ENCODE measurements at places on chromosomes 2 and 18. TPM values are rescaled to one million over a fixed set of nuclear protein-coding genes. Genes with fewer than 3 reads are reported as not detected.

- H3K27me3 ChIP-seq = no peaks in the 10 kb centered on the region
- no peaks in the 10 kb centered on the region for H3K36me3 ChIP-seq
- H3K4me3 ChIP-seq = no peak overlapping the region
- H3K27ac ChIP-seq = no peak overlapping the region
- no peaks in the 10 kb centered on the region for H3K4me1 ChIP-seq
Observed at GRCh38 chr2:82215212-82215611, 1910.7 kb upstream of the LRRTM1 start.

KCNIP3 gene
- total RNA-seq = 3.1 TPM

SLC35F6 gene
- 48.4 TPM for total RNA-seq

ZNF512 gene
- 29.5 TPM for total RNA-seq

CNTNAP5 gene
- total RNA-seq = not detected

DNA sequence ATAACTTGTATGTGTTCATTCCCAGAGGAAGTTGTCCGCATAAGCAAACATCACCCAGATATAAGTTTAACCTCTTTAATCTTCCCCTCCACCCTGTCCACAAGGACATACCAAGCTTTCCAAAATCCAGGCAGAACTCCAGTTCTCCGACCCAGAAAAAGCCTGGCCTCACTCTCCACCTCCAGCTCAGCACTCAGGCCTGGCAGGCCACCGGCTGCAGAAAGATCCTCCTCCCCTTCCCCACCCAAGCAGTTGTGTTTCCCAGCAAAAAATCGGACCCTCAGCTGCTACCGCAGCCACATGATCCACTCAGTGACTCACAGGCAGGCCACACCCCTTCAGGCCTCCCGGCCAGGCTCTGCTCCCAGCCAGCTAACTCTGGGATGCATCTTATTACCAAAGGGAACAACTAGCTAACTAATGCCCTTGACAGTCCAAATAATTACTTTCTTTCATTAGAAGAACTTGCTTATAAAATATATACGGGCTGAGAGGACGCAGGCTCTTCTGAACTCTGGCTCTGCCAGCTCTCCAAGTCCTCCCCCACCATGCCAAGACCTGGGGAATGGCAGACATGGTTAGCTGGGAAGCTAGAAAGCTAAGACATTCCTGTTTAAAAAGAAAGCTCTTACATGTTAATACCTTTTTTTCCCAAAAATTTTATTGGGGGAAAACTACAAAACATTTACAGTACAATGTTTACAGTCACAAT is 4.5 kb downstream of the ZFP36L2 start:
- peak; percentile 94 for DNase-seq
- H3K4me1 ChIP-seq = peaks cover 61% of the 10 kb centered on the region
- no peaks in the 10 kb centered on the region for H3K27me3 ChIP-seq
- peak overlapping the region; percentile 79 for H3K4me3 ChIP-seq

- no peaks in the 10 kb centered on the region for H3K4me1 ChIP-seq
- H3K27ac ChIP-seq = no peak overlapping the region
- H3K36me3 ChIP-seq = no peaks in the 10 kb centered on the region
Observed at GRCh38 chr2:60849187-60849586, 32.2 kb upstream of the REL start.

GRCh38 chr2:3210257-3210656 is 167.4 kb downstream of the EIPR1 start:
- no peak overlapping the region for H3K4me3 ChIP-seq
- H3K27me3 ChIP-seq = no peaks in the 10 kb centered on the region
- H3K36me3 ChIP-seq = peaks cover 2% of the 10 kb centered on the region
- no peak overlapping the region for H3K27ac ChIP-seq

NT5C1B gene
- not detected for total RNA-seq

- H3K36me3 ChIP-seq = peaks cover 11% of the 10 kb centered on the region
- no peak overlapping the region for H3K4me3 ChIP-seq
- no peak for DNase-seq
- H3K27me3 ChIP-seq = no peaks in the 10 kb centered on the region
- peaks cover 30% of the 10 kb centered on the region for H3K4me1 ChIP-seq
Observed at GRCh38 chr2:26273501-26273900, 28.8 kb downstream of the HADHB start.

IL37 gene
- not detected for total RNA-seq

DNA sequence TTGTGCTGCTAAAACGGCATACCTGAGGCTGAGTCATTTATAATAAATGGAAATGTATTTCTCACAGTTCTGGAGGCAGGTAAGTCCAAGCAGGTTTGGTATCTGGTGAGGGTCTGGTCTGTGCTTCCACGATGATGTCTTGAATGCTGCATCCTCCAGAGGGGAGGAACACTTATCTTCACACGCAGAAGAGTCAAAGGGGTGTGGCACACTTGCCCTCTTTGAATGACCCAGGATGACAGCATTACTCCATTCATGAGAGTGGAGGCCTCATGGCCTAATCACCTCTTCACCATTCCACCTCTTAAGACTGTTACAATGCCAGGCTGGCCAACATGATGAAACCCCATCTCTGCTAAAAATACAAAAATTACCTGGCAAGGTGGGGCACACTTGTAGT is 61.0 kb downstream of the NCAPH start:
- no peaks in the 10 kb centered on the region for H3K36me3 ChIP-seq
- no peak overlapping the region for H3K4me3 ChIP-seq
- H3K27ac ChIP-seq = no peak overlapping the region
- no peak for DNase-seq

DNA sequence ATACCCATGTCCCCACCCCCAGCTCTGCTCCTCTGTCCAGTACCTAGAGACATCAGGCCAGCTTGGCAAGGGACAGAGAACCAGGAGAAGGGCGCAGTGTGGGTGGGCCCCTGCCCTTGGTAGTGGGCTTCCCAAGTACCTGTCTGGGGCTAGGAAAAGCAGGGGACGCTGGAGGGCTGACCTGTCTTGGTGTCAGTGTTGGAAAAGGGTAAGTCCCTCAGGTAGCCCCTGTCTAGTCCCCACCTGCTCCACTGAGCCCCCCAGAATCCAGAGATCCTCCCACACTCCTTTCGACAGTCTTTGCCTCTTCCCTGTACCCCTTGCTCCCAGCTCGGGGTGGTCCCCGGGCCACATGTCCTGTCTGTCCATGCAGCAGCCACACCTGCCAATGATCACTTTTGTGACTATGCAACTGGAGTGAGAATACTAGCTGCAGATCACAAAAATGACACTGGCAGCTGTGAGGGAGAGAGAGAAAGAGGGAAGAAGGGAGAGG is 14.6 kb downstream of the DNAJB2 start:
- no peak for DNase-seq
- peaks cover 24% of the 10 kb centered on the region for H3K4me1 ChIP-seq
- peak overlapping the region; percentile 67 for H3K4me3 ChIP-seq
- no peaks in the 10 kb centered on the region for H3K27me3 ChIP-seq

VWA3B gene
- total RNA-seq = not detected

- no peak overlapping the region for H3K4me3 ChIP-seq
- no peak for DNase-seq
- no peak overlapping the region for H3K27ac ChIP-seq
Observed at GRCh38 chr2:241738040-241738686, 3.7 kb downstream of the D2HGDH start.

DNA sequence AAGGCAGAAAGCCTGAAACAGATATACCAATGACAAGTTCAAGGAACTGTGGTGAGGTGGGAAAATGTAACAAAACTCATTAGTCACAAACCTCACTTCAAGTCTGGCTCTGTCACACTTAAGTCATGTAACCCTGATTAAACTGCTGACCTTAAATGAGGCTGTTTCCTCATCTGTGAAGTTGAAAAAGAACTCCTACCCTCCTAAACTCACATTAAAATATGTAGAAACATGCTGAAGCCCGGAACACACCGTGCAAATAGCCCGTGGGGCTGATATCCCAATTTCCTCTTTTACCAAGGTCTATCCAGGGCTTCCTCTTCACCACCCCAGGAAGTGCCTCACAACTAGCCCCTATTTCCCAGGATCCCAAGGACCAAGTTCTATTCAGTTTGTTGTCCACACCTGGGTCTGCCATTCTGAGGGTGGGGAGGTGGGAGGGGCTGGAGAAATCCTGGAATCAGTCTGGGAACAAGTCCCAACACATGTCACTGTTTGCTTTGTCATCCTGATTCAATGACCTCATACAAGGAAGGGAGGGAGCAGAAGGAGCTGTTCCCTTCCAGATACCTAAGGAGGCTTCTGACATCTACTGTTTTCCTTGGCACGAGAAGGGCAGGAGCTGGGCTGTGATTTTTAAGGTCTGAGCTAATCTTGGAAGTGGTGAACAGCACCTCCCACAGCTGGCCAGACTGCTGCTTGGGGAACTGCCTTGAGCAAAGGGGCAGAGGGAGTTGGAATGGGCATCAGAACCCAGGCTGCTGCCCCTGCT is 42.3 kb downstream of the SLC4A1AP start:
- peaks cover 83% of the 10 kb centered on the region for H3K4me1 ChIP-seq
- no peaks in the 10 kb centered on the region for H3K27me3 ChIP-seq

ALPI gene
- total RNA-seq = not detected

- no peak for DNase-seq
- H3K4me1 ChIP-seq = peaks cover 3% of the 10 kb centered on the region
- H3K4me3 ChIP-seq = no peak overlapping the region
- peaks cover 12% of the 10 kb centered on the region for H3K36me3 ChIP-seq
Observed at GRCh38 chr2:238525990-238526389, 99.3 kb downstream of the ASB1 start.

DNA sequence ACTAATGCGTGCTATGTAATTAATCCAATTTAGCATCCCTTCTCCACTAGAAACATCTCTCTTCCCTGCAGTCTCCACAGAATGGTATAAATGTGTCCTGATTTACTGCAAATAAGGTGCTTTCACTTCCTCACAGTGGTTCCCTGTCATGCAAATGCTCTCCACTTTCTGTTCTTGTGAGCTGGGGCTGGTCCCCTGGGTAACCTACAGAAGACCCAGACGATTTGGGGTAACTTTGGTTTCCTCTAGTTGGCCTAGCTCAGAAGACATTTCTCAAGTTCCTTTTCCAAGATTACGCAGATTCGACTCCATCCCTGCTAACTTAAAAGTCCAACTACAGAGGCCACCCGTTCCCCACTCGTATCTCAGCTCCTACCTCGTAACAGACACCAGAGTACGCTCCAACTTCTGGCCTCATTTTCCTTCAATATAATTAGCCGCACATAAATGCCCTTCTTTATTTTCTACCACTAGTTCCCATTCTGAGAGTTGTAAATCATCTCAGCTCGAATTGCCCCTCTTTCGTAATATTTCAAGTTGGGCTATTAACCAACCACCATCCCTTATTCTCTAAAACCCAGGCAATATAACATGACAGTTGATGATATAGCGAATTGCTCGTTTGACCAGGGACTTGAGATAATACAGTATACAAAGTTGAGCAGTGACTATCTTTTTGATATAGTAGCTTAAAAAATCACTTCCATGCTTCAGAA is 28.8 kb upstream of the NEDD4L start:
- H3K4me1 ChIP-seq = peaks cover 16% of the 10 kb centered on the region
- H3K27ac ChIP-seq = no peak overlapping the region
- peaks cover 6% of the 10 kb centered on the region for H3K36me3 ChIP-seq
- H3K4me3 ChIP-seq = no peak overlapping the region
- no peak for DNase-seq
- no peaks in the 10 kb centered on the region for H3K27me3 ChIP-seq

DNA sequence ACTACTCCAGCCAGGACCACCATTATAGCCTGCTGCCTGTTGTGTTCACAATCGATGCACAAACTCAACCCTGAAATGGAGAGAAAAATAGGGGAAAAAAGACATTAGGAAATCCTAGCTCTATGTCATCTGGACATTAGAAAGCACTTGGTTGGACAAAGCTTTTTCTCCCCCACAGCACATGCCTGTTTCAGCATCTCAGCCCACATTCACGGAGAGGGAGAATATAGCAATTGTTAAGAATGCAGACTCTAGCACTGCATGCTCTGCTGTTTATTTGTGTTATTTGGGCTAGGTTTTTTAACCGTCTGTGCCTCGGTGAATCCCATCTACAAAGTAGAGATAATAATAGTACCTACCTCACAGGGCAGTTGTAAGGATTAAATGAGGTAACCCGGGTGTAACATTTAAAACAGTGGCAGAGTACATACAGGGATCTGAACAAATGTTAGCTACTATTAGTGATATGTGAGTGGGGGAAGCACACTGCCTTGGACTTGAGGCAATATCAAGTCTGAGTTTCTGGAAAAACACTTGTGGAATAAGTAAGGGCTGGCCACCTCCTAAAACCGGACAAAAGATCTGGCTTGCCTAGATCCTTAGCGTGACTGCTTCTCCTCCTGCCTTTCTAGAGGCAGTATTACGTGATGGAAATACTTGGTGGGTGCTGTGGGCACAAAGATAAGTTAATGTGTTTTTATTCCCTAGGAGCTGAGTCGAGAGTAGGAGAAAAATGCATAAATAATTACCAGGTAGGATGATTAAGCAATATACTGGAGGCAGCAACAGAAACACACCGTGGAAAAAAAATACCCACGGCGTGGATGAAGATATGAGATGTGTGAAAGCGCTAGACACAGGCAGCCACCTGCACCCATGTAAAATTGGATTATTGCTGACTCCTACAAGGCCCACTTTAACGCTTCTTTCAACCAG is 1.0 kb upstream of the PPP1CB start:
- peaks cover 10% of the 10 kb centered on the region for H3K36me3 ChIP-seq
- no peak for DNase-seq
- peak overlapping the region; percentile 90 for H3K4me3 ChIP-seq
- peak overlapping the region; percentile 98 for H3K27ac ChIP-seq

DNA sequence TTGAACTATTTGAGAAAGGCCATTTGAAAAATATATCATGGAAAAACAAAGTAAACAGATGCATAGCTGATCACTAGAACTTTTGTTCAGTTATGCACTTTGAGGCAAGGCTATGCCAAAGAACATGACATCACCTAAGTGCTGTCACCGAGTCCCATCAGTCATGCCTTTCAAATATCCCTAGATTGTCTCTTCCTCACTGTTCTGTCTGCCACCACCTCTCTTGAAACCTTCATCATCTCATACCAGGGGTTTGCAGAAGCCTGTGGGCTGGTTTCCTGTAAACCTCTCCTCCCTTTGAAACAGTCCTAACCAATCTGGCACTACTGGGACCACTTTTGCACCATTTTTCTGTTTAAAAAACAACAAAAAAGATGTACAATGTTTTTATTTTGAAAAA is 12.3 kb upstream of the RAPH1 start:
- no peaks in the 10 kb centered on the region for H3K27me3 ChIP-seq
- DNase-seq = no peak
- no peak overlapping the region for H3K4me3 ChIP-seq

- H3K27ac ChIP-seq = no peak overlapping the region
- no peaks in the 10 kb centered on the region for H3K27me3 ChIP-seq
- H3K4me1 ChIP-seq = peaks cover 8% of the 10 kb centered on the region
- DNase-seq = no peak
- no peak overlapping the region for H3K4me3 ChIP-seq
Observed at GRCh38 chr2:220198896-220199295, 571.5 kb downstream of the SLC4A3 start.

TYMS gene
- 49.5 TPM for total RNA-seq

ATP6V1B1 gene
- 3.9 TPM for total RNA-seq

LHCGR gene
- total RNA-seq = not detected

DNA sequence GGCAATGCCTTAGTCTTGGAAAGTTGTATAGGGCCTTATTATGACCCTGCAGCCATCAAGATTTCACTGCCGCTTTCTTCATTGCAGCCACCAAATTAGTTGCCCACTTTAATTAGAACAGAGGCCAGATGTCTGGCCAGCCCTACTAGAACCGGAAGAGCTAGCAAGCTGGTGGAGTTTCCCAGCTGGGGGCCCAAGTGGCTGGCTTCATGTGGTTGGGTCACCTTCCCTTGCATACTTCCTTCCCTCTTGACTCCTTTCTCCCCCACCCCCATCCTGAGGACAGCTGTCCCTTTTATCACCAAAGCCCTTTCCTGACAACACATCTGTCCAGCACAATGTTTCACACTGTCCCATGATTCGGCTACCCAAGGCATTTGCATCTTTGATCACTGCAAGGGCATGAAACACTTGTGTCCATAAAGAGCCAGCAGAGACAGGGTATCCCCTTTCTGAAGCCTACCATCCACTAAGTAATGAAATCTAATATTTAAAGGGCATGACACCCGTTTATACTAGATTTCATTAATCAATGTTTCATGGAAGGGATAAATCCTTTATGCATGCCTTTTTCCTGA is 187.2 kb downstream of the BCL11A start:
- no peak overlapping the region for H3K27ac ChIP-seq
- no peak for DNase-seq
- no peaks in the 10 kb centered on the region for H3K36me3 ChIP-seq

Data from chondrocyte (in vitro differentiated cells).